Endothelial cell of umbilical vein (primary cell): ENCODE measurements at places on chromosomes 2 and 18. TPM values are rescaled to one million over a fixed set of nuclear protein-coding genes. Genes with fewer than 3 reads are reported as not detected.

Gene PAX8
- total RNA-seq = 0.22 and 0.28 TPM in 2 replicates

Gene CD226
- total RNA-seq = 0.20 and 0.25 TPM in 2 replicates

Gene SERPINB5
- total RNA-seq = not detected in 2 replicates

Gene ERCC3
- total RNA-seq = 46.6 and 47.3 TPM in 2 replicates

Gene LYPD6B
- not detected in 2 replicates for total RNA-seq

Gene SLC9A4
- total RNA-seq = 0.07 TPM in 1 of 2 replicates, not detected in the other

Gene C2orf80
- total RNA-seq = not detected in 2 replicates

Gene KIF5C
- total RNA-seq = 0.21 and 0.55 TPM in 2 replicates

Gene CAPN14
- 0.15 and 0.23 TPM in 2 replicates for total RNA-seq

Gene LRRTM1
- not detected in 2 replicates for total RNA-seq

Gene TEKT4
- not detected in 2 replicates for total RNA-seq

Gene CKAP2L
- total RNA-seq = 25.2 and 30.7 TPM in 2 replicates
